Panc1 (cell line): ENCODE measurements at places on chromosomes 2 and 18. TPM values are rescaled to one million over a fixed set of nuclear protein-coding genes. Genes with fewer than 3 reads are reported as not detected.
A peak's percentile ranks its signal among the peaks of the same experiment; 100 is the strongest.

The NT5DC4 gene
- total RNA-seq: not detected

The LRRTM4 gene
- 0.23 TPM for total RNA-seq

DNA sequence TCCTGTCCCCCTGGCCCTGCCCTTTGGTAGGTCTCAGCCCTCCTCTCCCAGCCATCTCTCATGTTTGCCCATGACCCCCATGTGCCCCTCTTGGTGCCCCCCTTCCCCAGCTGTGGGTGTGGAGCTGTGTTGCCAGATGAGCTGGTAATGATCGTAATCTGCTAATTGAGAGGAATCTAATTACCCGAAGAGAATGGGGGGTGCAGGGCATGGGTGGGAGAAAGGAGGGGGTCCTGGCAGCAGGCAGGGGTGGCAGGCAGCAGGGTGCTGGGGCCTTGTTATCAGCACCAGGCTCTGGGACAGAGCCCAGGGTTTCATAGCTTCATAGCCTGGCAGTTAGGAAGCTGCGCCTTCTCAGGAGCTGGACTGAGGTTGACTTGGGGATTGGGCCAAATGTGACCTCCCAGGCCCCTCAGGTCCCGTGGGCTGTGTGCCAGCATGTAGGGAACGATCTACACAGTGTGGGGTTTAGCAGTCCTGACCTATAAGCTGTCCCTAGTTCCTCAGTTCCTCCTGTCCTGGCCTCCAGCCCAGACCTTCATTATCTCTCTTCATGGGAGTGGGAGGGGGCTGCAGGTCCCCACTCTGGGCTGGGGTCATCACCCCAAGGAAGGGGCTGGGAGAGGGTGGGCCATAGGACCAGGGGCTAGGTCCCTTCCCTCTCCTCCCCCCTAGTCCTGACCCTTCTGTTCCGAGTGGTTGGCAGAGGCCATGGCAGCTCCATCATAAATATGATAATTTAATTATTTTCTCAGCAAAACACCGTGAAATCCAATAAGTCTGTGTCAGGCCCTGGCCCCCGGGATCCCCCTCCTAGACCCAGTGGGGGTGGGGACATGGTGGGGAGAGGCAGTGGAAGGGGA lies 6.5 kb upstream of the ASIC4 start:
- H3K27ac ChIP-seq: no peak overlapping the region
- no peaks in the 10 kb centered on the region; the same call in 1 of the 2 replicates for H3K27me3 ChIP-seq
- no peak for DNase-seq
- peaks cover 22% of the 10 kb centered on the region for H3K4me1 ChIP-seq

GRCh38 chr18:62523631-62524439 lies 1.0 kb downstream of the ZCCHC2 start:
- H3K36me3 ChIP-seq: no peaks in the 10 kb centered on the region
- DNase-seq: no peak
- H3K27me3 ChIP-seq: no peaks in the 10 kb centered on the region
- peaks cover 13% of the 10 kb centered on the region for H3K4me1 ChIP-seq
- peak overlapping the region; percentile 71 for H3K4me3 ChIP-seq

- peaks cover 100% of the 10 kb centered on the region for H3K4me1 ChIP-seq
- peaks cover 13% of the 10 kb centered on the region; the same call in 1 of the 2 replicates for H3K36me3 ChIP-seq
- peak overlapping the region; percentile 96 for H3K27ac ChIP-seq
- H3K4me3 ChIP-seq: no peak overlapping the region
These were observed 54.4 kb downstream of the CRIM1 start for GRCh38 chr2:36409935-36410334.

- H3K27me3 ChIP-seq: no peaks in the 10 kb centered on the region
- no peaks in the 10 kb centered on the region for H3K4me1 ChIP-seq
- H3K36me3 ChIP-seq: no peaks in the 10 kb centered on the region
- no peak overlapping the region for H3K4me3 ChIP-seq
- H3K27ac ChIP-seq: no peak overlapping the region
- DNase-seq: no peak
These were observed 339.2 kb upstream of the EPHA4 start for GRCh38 chr2:221911321-221911720.

GRCh38 chr2:202171241-202171825 lies 67.1 kb downstream of the SUMO1 start:
- no peak overlapping the region for H3K27ac ChIP-seq
- no peaks in the 10 kb centered on the region for H3K36me3 ChIP-seq
- no peaks in the 10 kb centered on the region; the same call in 1 of the 2 replicates for H3K4me1 ChIP-seq
- no peaks in the 10 kb centered on the region for H3K27me3 ChIP-seq
- no peak for DNase-seq

DNA sequence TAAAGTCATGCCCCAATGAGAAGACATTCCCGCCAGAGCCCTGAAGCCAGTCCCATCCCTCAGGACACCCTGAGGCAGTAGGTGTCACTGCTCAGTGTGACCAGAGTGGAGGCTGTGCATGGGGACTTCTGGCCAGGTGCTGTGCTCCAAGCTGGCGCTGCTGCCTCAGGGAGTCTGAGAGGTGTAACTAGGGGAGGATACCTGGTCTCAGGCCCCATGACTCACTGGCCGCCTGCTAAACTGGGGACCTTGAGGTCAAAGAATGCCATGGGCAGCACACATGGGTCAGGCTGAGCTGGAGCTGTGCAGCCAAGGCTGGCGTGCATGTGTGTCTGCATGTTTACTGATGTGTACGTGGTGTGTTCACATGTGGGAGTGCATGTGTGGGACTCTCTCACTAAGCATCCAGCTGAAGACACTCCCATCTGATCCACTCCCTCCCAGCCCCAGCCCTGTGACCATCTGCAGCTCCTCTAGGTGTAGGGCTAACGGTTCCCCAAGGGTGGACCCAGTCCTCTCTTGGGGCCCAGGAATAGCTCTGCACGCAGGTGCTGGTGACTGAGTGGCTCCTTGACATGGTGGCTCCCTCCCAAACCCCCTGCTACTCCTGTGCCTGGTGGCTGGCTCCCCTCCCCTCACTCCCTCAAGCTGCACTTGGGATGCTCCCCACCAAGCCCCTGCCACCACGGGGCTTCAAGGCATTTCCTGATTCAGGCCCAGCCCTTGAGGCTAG lies 16.5 kb downstream of the HS6ST1 start:
- peaks cover 12% of the 10 kb centered on the region for H3K4me1 ChIP-seq
- no peaks in the 10 kb centered on the region for H3K36me3 ChIP-seq
- H3K27ac ChIP-seq: no peak overlapping the region
